Stimulated activated CD4-positive, alpha-beta T cell treated with anti-CD3 and anti-CD28 coated beads, TNF-alpha, amount 100 ng/mL, for 1 hour (primary cell): ENCODE measurements at places on chromosomes 2 and 18.

- DNase-seq: no peak
Measured at GRCh38 chr18:10059610-10060468, 146.0 kb downstream of the VAPA start.

- DNase-seq: no peak
Measured at GRCh38 chr2:203453858-203454451, 81.1 kb downstream of the RAPH1 start.

DNA sequence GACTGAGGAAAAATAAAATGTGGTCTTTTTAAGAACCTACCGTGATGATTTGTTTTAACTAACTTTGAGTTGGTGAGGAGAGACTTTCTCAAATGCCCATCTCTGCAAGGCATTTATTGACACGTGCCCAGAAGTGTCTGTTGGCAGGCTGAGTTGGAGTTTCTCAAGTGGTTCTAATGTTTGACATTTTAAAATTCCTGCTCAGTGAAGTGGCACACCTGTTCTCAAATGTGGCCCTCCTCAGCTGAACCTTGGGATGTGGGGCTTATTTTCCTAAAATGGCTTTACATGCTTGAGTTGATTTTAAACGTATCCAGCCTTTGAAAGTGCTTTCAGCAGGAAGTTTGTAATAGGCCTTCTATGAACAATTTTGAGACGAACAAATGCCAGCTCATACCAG is 876 bp upstream of the CAVIN2 start:
- DNase-seq: no peak

GRCh38 chr18:72830109-72830508 is 37.7 kb downstream of the NETO1 start:
- no peak for DNase-seq

DNA sequence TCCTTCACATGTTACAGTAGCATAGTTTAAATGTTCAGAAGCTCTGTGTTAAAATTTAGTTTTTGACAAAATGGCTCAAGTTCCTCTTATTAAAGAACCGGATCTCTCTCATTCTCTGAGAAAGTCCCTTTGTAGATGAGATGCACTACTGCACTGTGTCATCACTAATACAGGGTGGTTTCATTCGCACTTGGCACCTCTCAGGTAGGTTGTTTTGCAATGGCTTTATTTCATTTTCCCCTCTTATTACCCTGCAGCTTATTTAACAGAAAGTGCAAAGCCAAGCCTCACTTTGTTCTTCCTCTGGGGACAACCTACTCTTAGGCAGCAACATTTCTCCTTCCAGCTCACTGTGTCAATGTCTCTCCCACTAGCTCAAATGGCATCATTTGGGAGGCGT is 185.1 kb downstream of the DLGAP1 start:
- DNase-seq: no peak

DNA sequence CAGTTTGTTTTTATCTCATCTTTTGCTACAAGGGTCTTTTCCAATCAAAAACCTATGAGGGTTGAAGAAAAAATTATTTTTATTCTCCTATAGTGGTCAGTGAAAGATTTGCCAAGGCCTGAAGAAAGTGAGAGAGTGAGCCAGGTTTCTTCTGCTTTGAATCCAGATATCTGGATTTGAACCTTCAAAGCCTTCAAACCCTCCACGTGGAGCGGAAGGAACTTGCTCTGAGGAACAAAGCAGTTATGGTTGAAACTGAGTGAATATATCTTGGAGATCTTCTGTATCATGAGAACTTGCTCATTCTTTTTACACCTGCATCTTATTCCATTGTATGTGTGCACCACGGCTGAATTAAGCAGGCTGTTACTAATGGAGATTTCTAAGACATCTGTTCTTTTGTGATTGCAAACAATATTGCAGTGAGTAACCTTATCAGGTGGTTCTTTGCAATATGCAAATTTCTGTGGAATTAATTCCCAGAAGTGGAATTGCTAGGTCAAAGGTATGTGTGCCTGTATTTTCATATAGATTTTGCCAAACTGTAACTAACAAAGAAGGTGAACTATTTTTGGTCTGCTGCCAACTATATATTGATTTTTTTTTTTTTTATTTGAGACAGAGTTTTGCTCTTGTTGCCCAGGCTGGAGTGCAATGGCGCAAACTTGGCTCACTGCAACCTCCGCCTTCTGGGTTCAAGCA is 147.9 kb downstream of the B3GNT2 start:
- no peak for DNase-seq
